Liver (tissue), 10 donors: ENCODE measurements at places on chromosomes 12 and 14.

DNA sequence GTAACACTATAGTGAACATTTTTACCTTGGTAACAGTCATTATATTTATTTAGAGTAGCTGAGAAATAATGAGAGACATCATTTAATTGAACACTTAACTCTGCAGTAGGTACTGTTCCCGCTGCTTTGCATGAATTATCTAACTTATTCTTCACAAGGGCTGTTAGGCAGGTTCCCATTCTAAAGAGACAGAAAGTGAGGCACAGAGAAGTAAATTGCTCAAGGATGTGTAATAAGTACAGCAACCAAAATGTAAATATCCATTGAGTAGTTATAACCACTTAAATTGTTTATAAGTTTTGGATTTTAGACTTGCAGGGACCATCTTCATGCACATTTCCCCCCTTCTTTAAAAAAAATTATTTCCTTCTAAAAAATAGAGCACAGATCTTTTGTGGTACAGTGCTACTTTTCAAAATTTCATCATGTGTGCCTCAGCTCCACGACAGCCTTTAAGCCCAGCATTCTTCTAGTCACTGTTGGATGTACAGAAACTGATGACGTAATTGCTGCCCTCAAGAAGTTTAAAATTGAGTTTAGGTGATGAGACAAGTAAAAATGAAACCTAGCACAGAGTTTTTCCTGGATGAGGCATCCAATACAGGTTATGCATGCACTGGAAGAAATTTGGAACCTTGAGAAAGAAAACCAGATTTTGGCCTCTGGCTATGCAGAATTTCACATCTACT lies 6.0 kb upstream of the MANSC4 start:
- DNase-seq = no peak

- DNase-seq = no peak
Measured at GRCh38 chr14:90400904-90401561, 4.2 kb downstream of the CALM1 start.

DNA sequence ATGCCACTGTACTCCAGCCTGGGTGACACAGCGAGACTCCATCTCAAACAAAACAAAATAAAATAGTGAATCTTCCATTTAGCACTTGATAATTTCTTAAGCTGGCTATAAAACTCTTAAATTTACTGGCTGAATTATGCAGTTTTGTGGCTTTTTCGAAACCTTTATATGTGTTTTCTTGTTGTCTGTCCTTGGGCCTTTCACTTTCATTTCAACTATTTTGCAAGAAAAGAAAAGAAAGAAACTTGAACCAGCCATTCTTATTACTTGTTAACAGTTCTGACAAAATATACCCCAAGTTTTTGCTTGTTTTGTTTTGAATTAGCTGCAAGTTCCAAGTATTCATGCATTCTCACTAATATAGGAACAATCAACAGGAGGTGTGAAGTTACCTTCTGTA lies 42.8 kb downstream of the PRICKLE1 start:
- DNase-seq = no peak

DNA sequence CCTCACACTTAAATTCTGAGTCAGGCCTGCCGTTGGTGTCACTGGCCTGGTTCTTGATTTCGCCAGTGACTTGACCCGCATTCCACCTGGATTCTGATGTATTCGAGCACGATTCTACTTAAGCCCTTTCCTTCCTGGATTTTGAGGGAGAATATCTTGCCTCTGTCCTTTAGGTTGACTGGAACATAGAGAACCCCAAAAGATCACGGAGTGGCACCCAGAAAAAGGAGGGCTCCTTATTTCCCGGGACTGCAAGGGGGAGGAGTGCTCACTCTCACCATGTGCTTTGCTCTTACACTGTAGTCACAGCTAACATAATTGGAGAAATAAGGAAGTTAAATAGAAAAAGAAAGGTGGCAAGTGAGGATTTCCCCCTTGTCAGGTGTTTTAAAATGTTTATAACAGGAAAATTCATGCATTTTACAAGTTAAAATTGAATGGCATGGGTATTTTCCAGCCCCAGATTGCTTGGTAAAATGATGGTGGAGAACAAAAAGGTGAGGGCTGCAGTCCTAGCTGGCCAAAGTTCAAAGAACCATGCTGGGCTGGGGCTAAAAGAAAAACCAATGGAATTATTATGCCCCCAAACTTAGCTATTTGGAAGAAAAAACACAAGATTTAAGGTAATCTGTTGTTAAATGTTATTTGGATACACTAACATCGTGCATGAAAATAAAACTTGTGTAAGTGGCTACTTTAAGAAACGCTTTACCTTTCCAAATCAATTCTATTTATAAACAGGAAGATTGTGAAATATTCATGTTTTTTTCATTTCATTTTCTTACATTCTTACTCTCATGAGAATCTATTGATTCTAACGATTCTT lies 8.9 kb downstream of the FOXA1 start:
- no peak for DNase-seq

- DNase-seq = no peak
Measured at GRCh38 chr12:119134284-119135072, 44.3 kb upstream of the HSPB8 start.

- DNase-seq = peak; percentile 72
Measured at GRCh38 chr12:19129486-19130223, at the start of gene PLEKHA5. PLEKHA5 (plus strand) TSS chr12:19129733; CDS start chr12:19129800, 67 bp downstream.

- DNase-seq = no peak
Measured at GRCh38 chr12:120962532-120963020, 15.8 kb upstream of the HNF1A start.

- DNase-seq = no peak
Measured at GRCh38 chr14:91996948-91997371, 42.9 kb downstream of the TRIP11 start.

- no peak for DNase-seq
Measured at GRCh38 chr12:29314416-29314815, 66.6 kb downstream of the ERGIC2 start.

DNA sequence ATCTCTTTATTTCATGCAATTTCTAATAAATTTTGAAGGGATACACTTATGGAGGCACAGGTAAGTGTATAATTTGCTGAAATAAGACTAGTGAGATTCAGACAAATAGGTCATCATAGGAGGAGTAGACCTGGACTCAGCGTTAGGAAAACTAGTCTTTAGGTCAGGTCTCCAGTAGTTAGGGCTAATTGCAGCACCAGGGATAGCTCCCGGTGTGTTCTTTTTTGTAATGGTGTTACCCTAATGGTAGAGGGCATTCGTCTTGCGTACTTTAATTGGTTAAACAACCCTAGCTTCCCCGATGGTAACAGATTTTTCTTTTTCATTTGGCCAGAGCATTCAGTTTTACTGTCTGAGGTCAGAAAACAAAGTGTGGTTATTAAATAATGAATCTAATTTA lies 64.9 kb downstream of the ARID2 start:
- DNase-seq = no peak

- DNase-seq = no peak
Measured at GRCh38 chr14:20332431-20332787, 670 bp downstream of the CCNB1IP1 start.

- DNase-seq = no peak
Measured at GRCh38 chr14:93522221-93522620, 91.5 kb downstream of the UNC79 start.

DNA sequence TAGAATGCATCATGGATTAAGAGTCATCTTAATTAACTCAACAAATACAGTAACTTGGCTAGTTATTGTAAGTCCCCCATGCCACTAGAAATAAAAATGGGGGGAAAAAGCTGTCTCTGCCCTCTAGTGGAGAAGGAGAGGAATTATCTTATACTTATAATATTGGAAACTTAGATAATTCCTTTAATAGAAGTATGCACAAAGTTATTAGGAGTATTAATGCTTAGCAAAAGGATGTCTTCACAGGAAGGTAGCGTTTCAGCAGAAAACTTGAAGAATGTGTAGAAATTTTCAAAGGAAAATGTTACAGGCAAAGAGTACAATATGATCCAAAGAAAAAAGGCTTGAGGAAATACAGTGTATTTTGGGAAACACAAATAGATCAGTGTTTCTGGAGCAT lies 19.8 kb downstream of the OR5AU1 start:
- no peak for DNase-seq

DNA sequence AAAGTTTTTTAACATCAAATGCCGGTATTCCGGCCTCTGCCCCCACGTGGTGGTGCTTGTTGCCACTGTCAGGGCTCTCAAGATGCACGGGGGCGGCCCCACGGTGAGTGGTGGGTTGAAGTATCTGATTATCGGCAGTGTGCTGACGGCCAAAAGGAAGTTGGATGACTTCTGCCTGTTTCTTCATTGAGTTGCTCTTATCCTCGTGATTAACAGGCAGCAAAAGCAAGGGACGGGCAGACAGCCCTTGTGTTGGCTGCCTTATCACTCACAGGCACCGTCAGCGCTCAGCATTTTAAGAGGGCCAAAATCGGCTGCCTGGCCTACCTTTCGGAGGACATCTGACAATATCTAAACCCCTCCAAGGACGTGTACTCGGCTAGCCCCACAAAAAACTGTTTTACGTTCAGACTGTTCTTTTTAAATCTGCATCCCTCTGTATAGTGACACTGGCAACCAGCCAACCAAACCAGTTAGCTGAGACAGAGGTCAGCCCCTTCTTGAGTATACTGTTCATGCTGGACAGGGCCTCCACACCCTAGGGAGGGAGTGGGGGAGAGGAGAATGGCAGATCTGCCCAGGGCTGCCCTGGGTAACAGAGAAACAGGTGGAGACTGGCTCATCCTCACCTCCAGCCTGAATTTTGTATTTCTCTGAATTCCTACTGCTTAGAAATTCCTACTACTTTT lies 22.9 kb upstream of the AKAP5 start:
- DNase-seq = peak; percentile 34

DNA sequence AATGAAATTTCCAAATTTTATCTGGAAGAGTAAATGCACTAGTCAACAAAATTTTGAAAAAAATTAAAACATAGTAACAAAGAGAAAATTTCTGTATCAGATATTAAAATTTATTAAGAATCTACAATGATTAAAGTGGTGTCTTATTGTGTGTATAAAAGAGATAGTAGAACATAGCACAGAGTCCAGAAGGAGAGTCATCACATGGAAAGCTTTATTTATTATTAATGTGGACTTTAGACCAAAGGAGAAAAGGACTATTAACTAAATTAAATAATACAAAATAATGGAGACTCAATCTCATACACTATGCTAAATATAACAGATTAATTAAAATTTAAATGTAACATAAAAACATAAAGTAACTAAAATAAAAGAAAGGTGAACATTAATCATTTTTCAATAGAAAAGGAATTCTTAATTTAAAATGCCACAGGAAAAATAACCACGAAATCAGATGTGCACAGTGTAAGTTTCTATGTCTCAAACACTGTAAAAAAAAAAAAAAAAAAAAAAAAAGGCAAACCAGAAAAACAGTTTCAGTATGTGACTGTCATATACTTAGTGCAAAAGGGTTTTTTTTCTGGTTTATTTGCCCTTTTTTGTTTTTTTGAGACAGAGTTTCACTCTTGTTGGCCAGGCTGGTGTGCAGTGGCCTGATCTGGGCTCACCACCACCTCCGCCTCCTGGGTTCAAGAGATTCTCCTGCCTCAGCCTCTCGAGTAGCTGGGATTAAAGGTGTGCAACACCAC lies 95.4 kb downstream of the MYF5 start:
- DNase-seq = no peak

- no peak for DNase-seq
Measured at GRCh38 chr12:54044425-54045103, 9.1 kb upstream of the HOXC4 start.

DNA sequence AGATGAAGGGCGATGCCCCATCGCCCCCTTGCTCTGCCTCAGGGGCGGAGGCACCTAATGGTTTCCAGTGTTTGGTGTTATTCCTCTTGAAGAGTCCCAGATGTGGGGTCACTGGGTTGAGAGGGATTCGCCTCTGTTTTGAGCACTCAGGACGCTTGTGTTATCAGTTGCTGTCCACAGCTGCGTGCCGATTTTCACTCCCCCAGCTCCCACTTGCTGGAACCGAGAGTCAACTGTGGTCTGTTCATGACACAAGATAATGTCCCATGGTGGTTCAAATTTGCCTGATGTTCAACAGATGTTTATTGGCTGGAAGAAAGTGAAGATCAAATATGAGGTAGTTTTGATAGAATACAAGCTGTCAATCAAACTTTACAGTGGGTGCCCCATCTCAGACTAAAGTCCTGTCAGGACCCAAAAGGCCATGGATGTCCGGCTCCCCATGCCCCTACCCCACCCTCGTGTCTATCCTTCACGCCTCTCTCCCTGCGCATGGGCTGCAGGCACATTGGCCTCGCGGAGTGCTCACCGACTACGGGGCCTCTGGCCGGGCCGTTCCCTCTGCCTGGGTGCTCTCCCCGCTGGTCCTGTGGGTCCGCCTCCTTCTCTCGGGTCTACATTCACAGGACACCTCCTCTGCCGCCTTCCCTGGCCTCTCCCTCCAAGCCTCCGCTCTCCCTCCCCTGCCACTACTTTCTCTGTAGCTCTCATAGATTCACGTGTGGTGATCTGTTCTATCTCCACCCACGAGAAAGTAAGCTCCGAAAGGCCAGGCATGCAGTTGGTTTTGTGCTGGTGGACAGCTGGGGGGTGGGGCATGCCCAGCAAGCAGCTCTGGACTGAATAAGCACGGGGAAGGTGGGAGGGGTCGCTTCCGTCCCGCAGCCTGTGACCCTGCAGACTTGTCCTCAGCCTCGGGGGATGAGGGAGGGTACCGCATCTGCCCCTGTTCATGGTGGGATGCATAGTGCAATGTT lies 6.8 kb upstream of the TRAF3 start:
- DNase-seq = no peak

GRCh38 chr14:50121486-50121885 lies 5.1 kb upstream of the VCPKMT start:
- no peak for DNase-seq

DNA sequence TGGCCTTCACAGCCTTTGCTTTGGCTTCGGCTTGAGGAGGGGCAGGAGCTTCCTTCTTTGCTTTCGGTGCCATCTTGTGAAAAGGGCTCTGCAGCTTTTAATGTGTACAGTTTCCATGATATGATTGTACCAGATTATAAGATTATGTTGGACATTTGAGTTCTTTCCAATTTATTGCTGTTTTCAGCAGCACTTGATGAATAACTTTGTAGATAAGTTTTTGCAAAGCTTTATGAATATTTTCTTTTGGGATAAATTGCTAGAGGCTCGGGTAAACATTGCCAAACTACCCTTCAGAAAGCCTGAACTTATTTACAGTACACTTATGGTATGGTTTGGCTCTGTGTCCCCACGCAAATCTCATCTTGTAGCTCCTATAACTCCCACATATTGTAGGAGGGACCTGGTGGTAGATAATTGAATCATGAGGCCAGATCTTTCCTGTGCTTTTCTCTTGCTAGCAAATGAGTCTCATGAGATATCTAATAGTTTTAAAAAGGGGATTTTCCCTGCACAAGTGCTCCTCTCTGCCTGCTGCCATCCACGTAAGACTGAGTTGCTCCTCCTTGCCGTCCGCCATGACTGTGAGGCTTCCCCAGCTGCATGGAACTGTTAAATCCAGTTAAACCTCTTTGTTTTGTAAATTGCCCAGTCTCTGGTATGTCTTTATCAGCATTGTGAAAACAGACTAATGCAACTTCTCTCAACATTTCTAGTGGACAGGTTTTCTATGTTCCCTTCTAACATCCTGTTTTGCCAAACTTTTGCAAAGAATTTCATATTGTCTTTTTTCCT lies 70.4 kb downstream of the RCOR1 start:
- no peak for DNase-seq

GRCh38 chr12:113467502-113468364 lies 3.9 kb downstream of the LHX5 start:
- no peak for DNase-seq

GRCh38 chr14:55838529-55839052 lies 258.6 kb downstream of the KTN1 start:
- no peak for DNase-seq

GRCh38 chr12:112117685-112118084 lies 7.7 kb upstream of the TRAFD1 start:
- no peak for DNase-seq
